ENCODE measurements at places on chromosomes 3 and 15.

GRCh38 chr3:23232016-23232415 lies 28.9 kb downstream of the UBE2E2 start:
- no peak for DNase-seq

DNA sequence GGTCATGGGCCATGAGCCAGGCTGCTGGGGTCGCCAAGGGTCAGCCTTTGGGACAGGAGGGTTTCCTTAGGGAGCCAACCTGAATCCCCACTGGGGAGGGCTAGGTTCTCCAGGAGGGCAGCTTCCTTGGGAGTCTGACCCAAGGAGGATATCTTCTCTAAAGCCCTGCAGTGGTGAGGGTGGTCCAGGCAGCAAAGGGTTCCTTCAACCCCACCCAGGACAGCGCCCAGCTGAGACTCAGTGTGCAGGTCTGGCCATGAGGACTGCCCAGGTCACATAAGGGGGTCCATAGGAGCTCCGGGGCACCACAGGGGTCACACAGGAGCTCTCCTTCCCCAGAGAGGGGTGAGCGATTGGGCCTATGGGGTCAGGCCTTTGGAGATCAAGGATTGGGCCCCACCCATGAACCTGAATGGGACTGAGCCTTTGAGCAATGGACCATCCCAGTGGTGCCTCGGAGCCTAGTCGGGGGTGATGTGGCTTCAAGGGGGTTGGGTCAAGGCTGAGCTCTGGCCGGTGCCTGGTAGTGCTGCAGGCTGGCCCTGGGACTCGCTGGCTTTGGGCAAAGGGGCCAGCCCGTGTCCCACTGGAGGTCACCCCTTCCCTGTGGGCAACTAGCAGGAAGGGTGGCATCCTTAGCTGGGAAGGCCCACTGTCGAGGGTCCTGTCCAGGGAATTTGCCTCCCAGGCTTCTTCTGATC lies 216.5 kb downstream of the SNRPN start:
- DNase-seq, result no peak

DNA sequence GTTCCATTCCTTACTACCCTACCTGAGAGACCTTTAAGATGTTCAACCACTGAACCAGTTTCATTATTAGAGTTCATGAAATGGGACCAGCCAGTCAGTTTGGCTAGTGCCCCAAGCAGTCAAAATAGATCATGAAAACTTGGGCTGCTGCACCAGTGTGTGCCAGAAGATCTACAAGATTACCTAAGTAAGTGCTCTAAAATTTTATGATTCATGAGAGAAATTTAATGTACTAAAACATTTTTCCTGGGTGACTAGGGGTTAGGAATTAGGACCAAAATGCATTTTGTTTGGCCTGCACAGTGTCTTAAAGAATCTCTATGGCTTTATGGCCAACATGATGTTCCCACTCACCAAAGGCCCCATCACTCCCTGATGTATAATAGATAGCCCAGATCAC lies 214.7 kb downstream of the ATP8B4 start:
- DNase-seq, result no peak

GRCh38 chr15:31870328-31871165 lies 159.8 kb upstream of the CHRNA7 start:
- peak; percentile 79 for DNase-seq

DNA sequence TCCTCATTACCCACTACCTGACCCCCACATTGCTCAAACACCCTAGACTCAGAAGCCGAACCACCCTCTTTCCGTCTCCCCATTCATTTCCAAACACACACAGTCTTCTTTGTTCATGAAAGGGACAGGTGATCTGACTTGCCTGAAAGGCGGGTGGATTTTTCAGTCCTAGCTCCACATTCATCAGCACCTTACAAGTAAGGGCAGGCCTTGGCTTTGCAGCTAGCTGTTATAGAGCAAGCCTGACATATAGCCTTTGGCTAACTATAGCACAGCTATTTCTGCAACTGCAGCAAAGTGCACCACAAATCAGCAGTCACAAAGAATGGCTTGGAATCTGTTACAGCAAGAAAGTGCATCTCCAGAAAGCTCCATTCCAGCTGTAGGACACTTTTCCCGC lies 139.8 kb downstream of the XXYLT1 start:
- DNase-seq, result no peak

DNA sequence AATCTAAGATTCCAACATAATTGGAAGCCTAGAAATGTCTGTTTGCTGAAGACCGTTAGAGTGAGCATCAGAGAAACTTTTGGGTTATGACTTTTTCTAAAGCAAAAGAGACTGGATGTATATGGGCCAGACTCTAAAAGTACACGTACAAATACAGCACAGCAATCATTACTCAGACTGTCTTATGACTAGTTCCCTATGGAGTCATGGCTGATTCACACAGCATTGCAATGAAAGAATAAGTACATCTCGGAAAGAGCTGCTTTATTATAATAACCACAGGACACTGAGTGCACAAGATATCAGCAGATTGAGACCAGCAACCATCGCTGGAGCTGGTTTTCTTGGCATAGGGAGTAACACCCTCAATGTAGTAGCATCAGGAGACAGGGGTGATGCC lies 618.6 kb downstream of the NLGN1 start:
- DNase-seq, result no peak

GRCh38 chr3:138359919-138360868 lies 11.8 kb downstream of the MRAS start:
- DNase-seq, result no peak

DNA sequence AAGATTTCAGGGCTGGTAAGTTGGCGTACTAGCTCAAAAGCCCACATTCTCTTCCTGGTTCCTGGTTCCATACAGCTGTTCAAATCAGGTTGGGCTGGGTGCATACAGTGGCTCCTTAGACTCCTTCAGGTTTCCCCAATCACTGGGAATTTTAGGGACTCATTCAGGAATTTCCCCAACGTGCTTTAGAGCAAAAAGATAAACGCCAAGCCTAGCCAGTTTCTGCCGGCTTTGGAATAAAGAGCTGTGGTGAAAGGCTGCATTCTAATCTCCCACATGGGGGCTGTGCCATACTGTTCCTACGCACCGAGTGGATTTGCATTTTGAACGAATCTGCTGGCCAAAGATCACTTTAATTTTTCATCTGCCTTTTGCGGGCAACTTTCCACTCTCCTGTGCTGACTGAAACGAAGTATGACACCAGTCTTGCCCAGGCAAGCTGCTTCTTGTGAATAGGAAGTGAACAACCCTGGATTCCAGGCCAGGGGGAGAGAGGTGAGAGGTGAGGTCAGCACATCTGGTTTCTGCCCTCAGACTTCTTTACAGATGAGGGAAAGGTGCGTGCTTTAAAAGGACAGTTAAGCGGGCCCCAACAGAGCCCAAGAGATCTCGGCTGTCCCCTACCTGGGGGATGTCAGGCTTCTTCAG lies 184.2 kb upstream of the PDZRN3 start:
- no peak for DNase-seq

DNA sequence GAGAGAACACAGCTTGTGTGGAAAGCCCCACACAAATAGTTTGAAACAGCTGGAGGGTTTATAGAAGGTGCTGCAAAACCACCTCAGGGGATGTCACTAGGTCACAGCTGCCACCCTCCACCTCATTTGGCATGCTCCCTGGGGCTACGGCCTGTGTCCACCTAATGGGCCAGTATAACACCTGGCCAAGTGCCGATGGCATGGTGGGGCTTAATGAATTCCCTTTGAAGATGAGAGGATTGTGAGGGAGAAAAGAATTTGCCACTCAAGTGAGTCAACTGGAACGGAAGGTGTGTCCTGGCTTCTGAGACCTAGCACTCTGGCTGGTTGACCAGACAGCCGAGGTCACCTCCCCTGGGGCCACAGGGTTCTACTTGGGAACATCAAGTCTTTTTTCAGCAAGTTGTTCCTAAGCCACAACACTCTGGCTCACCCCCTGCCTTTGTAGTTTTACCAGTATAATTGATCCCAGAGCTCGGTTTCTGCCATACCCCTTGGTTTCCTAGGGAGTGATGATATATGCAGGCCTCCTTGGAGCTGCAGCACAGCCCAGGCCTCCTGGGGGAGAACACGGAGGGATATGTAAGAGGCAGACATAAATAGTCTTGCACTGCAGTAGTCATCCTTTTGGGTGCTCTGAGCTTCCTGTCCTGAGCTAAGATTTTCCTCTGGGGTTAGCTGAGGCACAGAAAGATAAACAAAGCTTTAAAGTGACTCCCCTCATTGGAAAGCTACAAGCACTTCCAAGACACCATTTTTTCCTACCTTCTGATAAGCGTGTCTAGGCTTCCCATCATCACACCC lies 178.2 kb upstream of the LPP start:
- peak; percentile 86 for DNase-seq

GRCh38 chr15:28914483-28915023 lies 28.8 kb downstream of the APBA2 start:
- no peak for DNase-seq

GRCh38 chr3:44179246-44179645 lies 62.4 kb upstream of the TOPAZ1 start:
- DNase-seq, result no peak

- DNase-seq, result no peak
These were observed 18.1 kb upstream of the SLC7A14 start for GRCh38 chr3:170603770-170604510.

DNA sequence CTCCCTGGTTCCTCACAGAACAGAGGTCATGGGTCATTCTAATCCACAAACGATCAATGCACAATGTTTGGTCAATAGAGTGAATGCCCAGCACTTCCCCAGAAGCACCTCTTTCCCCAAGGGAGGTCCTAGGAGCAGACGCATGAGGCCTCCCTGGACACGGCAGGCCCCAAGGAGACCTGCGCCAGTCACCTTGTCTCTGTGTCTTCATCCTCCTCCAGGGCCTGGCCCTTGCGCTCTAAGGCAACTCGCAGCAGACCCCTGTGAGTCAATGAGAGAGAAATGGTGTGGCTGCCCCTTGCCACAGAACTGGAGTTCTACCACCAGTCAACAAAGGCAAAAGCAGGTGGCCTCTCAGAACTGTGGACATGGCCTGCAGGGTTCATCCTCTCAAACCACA lies 18.1 kb downstream of the ALS2CL start:
- no peak for DNase-seq

- DNase-seq, result no peak
These were observed 22.5 kb downstream of the GABRA5 start for GRCh38 chr15:26889298-26889898.

DNA sequence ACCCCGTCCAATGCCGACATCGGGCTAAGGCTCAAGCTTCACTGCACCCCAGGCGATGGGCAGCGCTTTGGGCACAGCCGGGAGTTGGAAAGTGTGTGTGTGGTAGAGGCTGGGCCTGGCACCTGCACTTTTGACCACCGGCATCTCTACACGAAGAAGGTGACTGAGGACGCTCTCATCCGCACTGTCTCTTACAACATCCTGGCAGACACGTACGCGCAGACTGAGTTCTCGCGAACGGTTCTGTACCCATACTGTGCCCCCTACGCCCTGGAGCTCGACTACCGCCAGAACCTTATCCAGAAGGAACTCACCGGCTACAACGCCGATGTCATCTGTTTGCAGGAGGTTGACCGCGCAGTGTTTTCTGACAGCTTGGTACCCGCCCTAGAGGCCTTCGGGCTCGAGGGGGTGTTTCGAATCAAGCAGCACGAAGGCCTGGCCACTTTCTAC lies 1.0 kb downstream of the PDE12 start:
- peak; percentile 37 for DNase-seq

DNA sequence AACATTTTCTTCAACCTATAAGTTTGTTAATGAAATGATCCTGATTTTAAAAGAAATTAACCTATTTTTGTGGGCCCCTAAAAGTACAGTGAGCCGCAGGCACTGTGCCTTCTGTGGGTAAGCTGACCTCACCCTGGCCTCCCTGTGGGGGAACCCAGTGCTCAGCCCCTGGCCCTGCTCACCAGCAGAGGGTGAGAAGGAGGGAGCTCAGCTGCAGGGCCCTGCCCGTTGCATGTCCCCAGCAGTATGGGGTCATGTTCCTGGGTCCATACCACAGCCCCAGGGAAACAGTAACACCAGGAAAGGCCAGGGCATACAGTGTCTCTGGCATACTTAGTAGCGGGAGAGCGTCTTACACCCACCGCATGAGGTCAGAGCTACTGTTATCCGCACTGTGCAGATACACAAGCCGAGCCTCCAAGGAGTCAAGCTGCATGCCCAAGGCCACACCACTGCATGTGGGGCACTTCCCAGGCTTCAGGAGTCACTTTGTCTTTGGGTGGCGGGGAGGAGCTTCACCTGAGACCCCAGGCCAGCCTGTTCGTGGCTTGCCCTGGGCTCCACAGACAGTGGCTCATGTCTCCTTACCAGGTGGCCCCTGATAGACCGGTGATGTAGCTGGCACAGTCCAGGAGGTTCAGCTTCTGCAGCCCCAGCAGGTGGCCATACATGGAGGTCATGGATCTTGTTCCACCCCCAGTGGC lies 22.6 kb upstream of the EHD4 start:
- DNase-seq, result no peak

GRCh38 chr3:4533489-4534443 lies 40.6 kb downstream of the ITPR1 start:
- DNase-seq, result peak; percentile 45

DNA sequence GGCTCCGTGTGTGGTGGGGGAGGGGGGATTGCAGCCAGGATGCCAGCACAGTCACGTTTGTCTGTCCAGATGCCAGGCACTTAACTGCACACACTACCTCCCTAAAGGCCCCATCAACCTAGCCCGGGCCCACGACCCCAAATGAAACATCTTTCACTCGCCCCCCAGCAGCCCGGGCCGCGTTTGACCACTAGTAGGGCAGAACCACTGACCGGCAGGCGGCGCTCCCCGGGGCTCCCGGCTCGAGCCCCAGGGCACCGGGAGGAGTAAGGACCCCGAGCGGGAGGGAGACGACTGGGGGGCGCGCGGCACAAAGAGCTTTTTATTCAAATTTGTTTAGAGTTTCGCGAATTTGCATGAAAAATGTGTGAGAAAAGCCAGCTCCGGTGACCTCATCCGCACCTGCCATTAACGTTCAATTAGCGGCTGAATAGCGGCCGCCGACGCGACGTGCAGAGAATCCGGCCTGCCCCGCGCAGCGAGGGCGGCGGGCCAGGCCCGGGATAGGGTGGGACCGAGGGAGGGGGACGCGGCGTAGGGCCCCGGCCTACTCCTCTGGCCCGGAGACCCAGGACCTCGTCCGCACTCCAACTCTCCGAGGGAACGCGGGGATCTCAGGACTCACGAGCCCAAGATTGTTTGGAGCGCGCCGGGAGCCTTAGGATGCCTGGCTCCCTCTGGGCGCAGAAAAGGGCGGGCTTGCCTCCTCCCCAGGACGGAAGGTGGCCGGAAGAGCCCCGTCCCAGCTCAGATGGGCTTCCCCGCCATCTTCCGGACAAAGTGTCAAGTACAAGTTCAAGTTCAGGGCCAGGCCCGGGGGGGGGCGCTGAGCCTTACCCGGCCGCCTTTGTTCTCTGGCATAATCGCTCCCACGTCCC lies 64.9 kb upstream of the POLG start:
- peak; percentile 49 for DNase-seq

GRCh38 chr3:194874783-194875182 lies 189.1 kb downstream of the FAM43A start:
- no peak for DNase-seq

DNA sequence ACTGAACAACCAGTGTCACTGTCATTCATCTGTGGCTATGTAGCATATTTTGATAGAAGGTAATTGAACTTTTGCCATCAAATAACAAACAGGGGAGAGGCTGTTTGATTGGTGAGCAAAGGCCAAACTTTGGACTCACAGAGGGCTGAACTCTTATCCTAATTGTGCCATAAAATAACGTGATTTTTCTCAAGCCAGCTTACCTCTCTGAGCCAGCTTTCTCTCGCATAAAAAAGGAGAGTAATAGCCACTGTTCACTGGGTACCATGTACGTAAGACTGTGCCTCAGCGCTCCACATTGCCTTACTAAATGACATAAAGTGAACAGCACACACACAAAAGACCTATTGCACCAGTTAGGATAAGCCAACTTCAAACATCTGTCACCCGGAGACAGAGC lies 216.9 kb downstream of the LRTM1 start:
- no peak for DNase-seq

- DNase-seq, result no peak
These were observed 666.6 kb upstream of the UBE2E2 start for GRCh38 chr3:22536541-22536940.

GRCh38 chr3:102225407-102226132 lies 209.2 kb upstream of the ZPLD1 start:
- no peak for DNase-seq

All from ELF-1 (cell line).